Activated CD8-positive, alpha-beta memory T cell treated with anti-CD3 and anti-CD28 coated beads for 1 hour (primary cell): ENCODE measurements at places on chromosomes 3 and 15.

DNA sequence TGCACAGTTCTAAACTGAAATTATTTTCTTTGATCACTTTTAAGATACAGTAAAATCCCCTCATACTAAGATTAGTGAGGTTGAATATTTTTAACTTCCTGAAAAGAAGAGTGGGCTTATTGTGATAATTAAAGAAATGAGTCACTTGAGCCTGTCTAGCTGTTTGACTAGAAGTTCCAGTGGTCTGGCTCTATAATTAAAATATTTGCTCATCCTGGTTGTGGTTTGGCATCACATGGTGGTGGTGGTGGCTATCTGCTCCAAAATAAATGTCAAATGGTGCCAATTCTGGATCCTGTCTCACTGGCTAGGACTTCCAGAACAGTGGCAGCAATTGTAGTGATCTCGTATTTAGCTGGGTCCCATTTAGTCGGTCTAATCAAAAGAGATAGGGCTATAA, 8.6 kb upstream of the TEX9 start:
- DNase-seq: no peak

DNA sequence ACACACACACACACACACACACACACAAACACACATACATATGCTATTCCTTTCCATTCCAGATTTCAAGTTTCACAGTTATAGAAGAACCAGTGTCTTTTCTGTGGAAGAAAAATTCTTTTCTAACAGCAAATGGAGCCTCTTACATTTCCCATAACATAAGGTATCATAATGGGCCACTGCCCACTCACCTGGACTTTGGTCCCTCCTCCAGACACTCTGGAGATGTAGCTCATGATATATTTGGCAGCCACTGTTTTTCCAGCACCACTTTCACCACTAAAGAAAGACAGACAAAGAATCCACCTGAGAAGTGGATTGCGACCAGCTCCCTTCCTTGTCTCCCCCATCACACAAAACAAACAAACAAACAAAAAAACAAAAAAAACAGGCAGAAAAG, 29.8 kb downstream of the LDHAL6B start:
- no peak for DNase-seq

DNA sequence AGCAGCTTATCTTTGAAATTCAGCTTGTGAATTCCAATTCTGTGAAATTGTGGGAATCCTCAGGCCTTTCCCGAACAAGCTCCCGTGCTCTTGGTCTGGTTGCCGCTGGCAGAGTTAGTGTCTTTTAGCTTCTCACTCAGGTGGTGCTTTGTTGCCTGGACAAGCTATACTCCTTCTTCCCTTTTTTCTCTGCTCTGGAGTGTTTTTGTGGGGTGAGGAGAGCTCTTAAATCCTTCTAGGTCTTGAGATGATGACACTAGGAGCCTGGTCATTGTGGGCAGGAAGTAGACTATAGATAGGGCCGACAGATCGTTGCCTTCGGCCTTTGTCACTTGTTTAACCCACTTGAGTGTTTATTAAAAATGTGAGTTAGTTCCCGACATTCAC, 93.8 kb downstream of the SLCO3A1 start:
- DNase-seq: no peak

- DNase-seq: no peak
These were observed 31.8 kb upstream of the KLHL6 start for GRCh38 chr3:183587336-183587735.

DNA sequence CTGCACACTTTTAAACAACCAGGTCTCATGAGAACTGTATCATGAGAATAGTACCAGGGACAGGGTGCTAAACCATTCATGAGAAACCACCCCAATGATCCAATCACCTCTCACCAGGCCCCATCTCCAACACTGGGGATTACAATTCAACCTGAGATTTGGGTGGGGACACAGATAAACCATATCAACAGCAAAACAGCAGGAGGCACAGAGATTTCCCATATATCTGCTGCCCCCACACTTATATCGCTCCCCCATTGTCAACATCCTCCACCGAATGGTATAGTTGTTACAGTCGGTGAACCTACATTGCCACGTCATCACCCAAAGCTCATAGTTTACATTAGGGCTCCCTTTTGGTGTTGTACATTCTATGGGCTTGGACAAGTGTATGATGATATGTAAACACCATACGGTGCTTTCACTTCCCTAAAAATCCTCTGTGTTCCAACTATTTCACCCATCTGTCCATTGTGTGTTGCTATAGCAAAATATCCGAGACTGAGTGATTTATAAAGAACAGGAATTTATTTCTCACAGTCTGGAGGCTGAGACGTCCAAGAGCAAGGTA, 224.8 kb downstream of the FAM43A start:
- DNase-seq: no peak
